ENCODE measurements at places on chromosomes 6 and 20.

GRCh38 chr20:20824924-20825584, 112.6 kb upstream of the RALGAPA2 start:
- DNase-seq = peak; percentile 26

DNA sequence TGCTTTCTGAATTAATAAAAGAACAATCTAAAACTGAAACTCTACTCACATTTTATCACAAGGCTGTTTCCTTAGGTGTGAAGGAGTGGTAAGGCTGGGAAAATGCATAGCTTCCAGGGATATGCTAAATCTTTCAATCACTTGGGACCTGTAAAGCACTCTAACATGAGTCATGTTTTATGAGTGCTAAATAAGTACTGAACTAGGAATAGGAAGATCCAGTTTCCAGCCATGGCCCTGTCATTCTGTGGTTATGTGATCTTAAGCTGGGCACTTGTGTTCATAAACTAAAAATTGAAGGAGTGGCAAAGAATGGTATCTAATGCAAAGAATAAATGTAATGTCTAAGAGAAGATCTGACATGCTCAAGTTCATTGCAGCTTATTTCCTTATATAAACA, 6.1 kb upstream of the TMEM200A start:
- no peak for DNase-seq

GRCh38 chr6:33172688-33173534, 19.4 kb downstream of the COL11A2 start:
- no peak for DNase-seq

DNA sequence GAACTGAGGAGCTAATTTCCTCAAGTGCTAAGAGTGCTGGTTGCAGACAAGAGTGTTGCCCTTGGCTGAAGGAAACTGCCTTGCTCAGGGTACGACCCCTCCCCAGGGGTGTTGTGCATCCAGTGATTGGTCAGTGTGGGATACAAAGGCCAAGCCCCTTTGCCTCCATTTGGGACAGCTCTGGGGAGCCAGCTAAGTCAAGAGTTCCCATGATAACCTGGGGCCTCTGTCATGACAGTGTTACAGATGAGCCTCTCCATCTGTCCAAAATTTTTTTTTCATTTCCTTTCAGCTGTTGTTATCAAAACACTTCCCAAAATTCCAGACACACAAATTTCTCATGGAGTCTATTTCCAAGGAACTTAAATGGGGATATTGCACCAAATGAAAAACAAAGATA, 93.3 kb downstream of the HS3ST5 start:
- DNase-seq = no peak

DNA sequence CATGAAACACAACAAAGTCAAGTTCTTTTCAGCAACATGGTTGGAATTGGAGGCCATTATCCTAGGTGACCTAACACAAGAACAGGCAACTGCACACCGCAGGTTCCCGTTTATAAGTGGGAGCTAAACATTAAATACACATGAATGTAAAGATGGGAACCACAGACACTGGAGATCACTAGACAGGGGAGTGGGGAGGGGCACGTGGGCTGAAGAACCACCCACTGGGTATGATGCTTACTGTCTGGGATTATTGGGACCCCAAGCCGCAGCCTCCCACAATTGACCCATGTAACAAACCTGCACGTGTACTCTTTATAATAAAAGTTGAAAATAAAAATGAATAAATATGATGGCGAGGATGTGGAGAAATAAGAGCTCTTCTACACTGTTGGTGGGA, 8.6 kb upstream of the RAET1G start:
- no peak for DNase-seq

- no peak for DNase-seq
Observed at GRCh38 chr20:50674138-50674825, 17.1 kb downstream of the RIPOR3 start.

DNA sequence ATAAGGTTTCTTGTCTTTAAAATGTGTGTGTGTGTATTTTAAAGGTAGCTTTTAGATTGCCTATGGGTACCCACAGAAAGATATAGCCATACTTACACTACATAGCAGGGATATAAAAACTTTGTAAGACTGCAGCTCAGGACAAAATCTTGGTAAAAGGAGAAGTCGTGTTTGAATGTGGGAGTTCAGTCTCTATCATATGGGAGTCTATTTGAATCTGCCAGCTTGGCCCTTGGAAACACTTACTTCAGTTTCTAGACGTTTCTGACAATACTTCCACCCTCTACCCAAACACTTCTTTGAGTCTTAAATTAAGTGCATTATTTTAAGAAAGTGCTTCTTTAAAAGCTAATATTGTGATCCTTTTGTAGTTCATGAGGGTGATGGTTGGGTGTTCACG, 155.7 kb downstream of the CARMIL1 start:
- DNase-seq = no peak

DNA sequence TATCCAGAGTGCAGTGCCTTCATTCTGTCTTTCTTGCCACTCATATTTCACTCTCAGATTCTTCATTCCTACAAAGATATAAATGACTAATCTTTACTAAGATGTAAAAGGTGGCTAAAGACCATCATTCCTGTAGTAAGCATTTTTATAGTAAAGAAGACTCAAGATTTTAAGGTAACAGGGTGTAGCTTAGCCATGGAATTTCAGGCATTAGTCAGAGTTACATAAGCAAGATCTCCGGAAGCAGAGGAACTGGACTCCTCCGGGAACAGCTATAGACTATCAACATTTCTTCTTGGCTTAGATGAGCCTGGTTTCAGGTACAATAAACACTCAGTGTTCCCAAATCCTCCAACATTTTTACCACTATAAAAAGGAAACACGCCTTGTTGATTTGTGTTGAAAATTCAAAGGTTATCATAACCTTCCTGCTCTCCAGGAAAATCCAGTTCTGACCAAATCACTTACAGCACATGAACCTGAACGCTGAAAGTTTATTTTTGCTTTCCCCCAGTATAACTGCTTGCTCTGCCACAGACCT, 23.7 kb downstream of the SERPINB1 start:
- no peak for DNase-seq

DNA sequence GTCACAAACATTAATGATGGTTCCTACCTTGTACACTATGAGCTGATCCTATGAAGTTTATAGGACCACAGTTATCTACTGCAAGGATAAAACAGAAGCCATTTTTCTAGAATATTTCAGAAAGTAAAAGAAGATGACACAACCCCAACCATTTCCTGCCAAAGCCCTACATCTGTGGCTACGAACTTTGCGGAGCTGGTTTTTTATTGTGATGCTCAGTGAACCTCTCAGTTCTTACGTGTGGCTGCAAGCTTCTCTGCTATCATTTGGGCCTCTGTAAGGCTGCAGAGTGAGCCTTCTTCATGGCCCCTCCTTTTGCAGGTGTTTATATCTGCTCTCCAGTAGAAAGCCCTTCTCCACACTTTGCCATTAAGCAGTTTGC, 17.8 kb upstream of the TAGAP start:
- no peak for DNase-seq

GRCh38 chr6:106745197-106745770, 115.9 kb downstream of the QRSL1 start:
- DNase-seq = no peak

GRCh38 chr6:83307849-83308248, 114.7 kb downstream of the RWDD2A start:
- no peak for DNase-seq

GRCh38 chr6:75505424-75505823, 11.8 kb upstream of the FILIP1 start:
- no peak for DNase-seq

DNA sequence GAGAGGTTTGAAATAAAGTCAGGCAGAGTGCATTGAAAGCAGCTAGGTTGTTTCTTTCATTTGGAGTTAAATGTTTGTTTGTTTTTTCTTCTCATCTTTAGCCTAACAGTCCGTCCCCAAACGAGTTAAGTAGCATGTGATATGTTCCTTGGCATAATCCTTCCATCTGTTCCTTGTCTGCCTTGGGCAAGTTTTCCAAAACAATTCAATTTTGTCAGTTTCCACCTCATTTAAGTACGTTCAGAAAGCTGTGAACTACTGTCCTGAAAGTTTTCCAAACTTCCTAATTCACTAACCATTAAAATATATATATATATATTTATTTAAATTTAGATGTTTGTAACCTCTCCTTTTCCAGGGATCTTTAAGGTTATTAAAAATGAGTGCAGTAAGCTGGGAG, 61.8 kb upstream of the HDAC2 start:
- DNase-seq = no peak

- no peak for DNase-seq
Observed at GRCh38 chr6:159466926-159467325, 226.1 kb downstream of the SOD2 start.

DNA sequence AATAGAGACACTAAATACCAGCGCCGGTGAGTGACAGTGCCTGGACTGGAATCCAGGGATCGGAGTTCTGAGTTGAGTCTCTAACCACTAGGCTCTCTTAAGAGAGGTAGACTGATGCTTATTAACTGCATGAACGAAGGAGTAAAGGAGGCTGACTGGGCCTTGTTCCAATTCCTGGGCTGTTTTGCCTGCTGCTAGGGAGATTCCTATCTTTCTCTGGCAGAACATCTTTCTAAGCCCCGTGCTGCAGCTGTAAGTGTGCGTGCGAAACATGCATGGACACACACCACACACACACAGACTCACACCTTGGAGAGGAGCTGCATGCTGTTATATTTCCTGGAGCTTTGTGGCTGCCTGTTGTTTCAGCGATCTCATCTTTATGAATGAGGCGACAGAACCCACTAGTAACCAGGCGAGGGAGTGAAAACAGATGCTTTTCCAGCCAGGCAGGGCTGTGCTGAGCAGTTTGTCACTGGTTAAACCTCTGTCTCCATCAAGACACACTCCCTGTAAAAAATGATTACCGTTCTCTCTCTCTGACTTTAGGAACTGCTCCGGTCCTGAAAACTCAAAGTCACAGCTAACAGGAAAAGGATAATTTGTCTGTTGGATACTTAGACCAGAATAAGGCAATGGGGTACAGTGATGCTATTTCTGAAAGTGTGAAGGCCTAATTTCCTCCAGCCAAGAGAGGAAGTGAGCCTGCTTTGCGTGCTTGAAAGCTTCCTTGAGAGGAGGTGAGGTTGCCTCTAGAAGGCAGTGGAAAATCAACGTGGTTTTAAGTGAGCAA, 157.4 kb upstream of the ZNF217 start:
- peak; percentile 10 for DNase-seq

GRCh38 chr20:53815509-53815908, 221.9 kb upstream of the ZNF217 start:
- no peak for DNase-seq

GRCh38 chr6:123427008-123427407, 209.7 kb downstream of the TRDN start:
- no peak for DNase-seq

DNA sequence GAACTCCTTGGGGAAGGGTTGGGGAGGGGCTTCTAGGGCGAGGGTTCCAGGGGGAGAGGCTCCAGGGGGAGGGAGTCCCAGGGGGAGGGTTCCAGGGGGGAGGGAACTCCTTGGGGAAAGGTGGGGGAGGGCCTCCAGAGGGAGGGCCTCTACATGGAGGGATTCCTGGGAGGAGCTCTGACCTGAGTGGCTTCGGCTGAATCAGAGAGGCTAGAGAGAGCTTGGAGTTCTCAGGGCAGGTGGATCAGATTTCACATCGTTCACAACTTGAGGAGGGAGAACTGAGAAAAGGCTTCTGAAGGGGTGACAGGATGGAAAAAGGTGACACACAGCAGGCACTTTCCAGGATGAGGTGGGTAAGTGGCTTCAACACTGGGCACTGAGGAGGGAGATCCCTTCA, 49.1 kb downstream of the DAAM2 start:
- DNase-seq = no peak

GRCh38 chr6:39839445-39839844, 47.3 kb downstream of the DAAM2 start:
- DNase-seq = no peak

DNA sequence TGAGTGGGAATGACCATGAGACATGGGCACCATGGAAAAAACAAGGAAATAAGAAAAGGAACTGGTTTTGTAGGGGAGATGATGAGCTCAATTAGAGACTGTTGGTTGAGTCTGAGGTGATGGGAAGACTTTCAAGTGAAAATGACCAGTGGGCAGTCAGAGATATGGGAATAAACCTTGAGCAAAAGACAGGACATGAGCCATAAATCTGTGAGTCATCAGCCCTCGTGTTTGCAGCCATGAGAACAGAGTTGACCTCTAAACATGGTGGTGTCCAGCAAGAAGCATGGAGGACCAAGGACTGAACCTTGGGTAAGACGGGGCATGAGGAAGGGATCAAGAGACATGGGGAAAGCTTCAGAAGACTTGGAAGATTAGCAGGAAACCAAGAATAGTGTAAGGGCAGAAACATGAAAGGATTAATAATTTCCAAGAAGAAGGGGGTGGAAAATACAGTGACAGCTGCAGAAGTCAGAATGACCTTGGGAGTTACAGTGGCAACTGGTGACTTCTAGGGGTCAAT, 280.6 kb upstream of the PRDM1 start:
- DNase-seq = no peak

GRCh38 chr20:62393335-62393665, 6.4 kb downstream of the RPS21 start:
- no peak for DNase-seq

GRCh38 chr6:76633259-76633658, 560.8 kb upstream of the IMPG1 start:
- DNase-seq = no peak

DNA sequence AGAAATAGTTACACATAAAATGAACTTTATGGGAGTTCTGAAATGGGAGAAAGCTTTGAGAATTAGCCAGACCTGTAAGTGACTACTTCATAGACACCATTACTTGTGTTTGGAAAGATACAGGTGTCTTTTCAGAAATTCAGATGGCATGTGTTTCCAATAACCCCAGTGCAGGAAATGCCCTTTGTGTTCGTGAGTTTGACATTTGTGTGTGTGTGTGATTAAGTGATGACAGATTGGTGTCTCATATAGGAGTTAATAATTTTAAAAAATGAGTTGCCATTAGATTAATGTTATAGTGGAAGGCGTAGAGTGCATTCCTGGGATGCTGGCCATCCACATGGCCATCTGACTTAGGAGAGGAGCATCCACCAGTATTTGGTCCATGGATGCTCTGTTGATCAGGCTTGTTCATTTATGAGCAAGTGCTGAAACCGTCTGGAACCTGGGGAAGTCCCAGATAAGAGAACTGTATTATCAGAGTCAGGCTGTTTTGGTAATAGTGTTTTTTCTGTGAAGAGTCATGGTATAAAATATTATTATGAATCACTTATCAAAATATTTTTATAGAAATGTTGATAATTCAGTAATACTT, 3.1 kb downstream of the STK4 start:
- no peak for DNase-seq

GRCh38 chr6:147867433-147868226, 359.1 kb downstream of the SAMD5 start:
- DNase-seq = no peak

GRCh38 chr6:109014606-109015005, 80.0 kb downstream of the SESN1 start:
- no peak for DNase-seq

GRCh38 chr6:100379386-100379785, 85.3 kb downstream of the SIM1 start:
- DNase-seq = no peak

GRCh38 chr6:12328701-12329100, 38.5 kb downstream of the EDN1 start:
- DNase-seq = no peak

All from stimulated activated CD4-positive, alpha-beta T cell treated with anti-CD3 and anti-CD28 coated beads, Interleukin-12 subunit alpha, Interleukin-12 subunit beta, amount 100 ng/mL, for 4 hours (primary cell).